ENCODE measurements at places on chromosomes 13 and 19.

DNA sequence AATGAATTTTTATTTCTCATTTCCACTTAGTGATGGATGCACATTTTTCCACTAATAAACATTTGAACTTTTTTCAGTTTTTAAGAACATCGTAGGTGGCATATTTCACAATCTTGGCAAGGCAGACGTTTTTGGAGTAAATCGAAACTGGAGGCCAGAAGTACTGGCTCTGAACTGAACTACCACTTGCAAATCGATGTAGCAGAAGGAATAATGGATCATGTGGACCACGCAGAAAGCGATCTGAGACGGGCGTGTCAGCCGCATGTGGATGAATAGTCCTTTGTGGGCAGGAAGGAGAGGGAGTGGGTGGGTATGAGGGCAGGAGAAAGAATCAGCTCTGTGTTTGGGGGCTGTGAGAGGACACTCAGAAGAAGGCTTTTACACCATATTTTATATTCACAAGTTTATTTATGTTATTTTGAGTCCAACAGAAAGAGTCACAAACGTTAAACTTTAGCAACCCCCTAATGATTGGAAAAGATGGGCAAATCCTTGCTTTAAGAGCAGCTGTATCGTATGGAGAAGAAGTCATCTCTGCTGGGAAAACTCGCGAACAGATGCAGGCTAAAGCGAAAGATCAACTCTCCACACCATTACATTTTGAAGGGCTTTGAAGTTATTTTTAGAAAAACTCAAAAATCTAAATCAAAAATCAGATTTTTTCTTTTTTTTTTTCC lies 90.5 kb downstream of the COL4A2 start:
- DNase-seq = peak; percentile 85

DNA sequence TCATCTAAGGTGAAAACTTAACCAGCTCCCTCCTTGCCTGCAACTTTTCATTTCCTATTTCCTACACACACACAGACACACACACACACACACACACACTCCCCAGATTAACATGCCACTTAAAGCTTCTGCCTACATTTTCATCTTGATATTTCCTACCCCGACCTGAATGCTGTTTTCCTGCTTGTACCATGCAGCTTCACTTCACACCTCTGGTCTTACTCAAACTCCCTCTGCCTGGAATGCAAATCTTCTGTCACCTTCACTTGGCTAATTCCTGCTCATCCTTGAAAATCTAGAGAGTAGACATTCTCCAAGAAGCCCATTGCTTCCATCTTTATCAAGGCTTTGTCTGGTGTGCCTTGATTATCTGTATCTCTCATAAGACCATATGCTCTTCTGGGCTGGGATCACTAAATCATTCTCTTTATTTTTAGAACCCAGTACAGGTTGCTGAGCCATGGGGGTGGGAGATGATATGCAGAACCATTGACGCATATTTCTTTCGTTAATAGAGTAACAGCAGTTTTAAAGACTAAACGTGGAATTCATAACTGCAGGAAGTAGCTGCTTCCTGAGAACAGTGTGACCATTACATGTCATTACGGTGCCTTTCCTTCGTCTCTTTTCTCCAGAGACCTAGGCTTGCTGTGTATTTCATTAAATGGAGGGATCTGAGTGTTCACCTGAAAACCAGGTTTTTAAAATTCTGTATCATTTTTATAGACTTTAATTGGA lies 37.7 kb downstream of the CNMD start:
- DNase-seq = no peak

DNA sequence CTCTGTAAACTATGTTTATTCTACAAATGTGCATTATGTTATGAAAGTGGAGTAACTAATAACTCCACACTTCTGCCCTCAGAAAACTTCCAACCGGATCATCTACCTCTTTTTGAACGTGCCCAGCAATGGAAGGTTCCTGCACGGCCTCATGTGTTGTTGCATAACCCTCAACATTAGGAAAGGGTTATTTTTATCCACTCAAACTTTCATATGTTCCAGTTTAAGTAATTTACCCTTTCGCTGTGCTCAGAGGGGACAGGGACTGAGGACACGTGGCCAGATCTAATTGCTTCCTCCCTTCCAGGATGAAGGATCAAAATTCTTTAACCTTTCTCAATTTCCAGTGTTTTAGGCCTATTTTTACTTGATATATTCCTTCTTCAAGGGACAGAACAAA lies 29.6 kb downstream of the IRS2 start:
- DNase-seq = no peak

DNA sequence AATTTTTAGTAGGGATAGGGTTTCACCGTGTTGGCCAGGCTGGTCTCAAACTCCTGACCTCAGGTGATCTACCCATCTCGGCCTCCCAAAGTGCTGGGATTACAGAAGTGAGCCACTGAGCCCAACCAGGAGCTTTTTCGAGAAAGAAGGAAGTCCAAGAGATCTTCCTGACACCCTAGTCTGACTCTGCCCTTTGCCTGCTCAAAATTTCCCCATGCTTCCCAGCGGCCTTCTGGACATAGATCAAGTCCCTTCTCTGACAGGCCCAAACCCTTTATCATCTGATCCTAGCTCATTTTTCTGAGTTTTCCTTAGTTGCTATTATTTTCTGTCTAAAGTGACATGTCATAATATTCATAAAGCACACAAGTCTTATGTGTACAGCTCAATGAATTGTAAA lies 1.5 kb upstream of the BAX start:
- no peak for DNase-seq

DNA sequence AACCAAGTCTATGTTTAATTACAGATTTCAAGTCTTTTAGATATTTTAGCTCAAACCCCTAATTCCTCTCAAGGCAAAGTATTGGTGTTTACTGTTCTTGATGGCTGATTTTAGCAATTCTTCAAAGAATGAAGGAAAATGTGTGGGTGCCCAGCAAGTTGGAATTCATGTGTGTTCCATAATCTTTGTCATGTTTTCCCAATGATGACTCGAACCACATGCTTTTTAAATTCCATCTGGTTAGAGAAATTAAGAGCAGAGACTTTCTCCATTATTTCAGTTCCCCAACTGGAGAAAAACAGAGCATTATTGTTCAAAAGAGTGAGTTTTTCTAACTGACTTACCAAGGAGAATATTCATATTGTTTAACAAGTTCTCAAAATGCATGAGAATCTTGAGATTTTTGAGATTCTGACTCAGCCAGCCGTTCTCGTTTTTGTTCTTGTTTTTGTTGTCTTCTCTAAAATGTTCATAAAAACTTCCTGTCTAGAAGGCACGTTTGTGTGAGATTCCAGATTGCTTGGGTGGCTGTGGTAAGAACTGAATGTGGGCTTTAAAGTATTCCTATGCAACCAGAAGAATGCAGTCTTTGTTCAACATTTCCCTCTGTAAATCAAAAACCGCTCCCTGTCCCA lies 404.7 kb downstream of the IRS2 start:
- peak; percentile 71 for DNase-seq

- no peak for DNase-seq
These were observed 26.5 kb upstream of the CASP14 start for GRCh38 chr19:15022752-15023151.

- DNase-seq = no peak
These were observed 48.3 kb upstream of the ATP11A start for GRCh38 chr13:112641456-112642089.

GRCh38 chr13:75792526-75793187 lies 156.5 kb downstream of the LMO7 start:
- peak; percentile 56 for DNase-seq

DNA sequence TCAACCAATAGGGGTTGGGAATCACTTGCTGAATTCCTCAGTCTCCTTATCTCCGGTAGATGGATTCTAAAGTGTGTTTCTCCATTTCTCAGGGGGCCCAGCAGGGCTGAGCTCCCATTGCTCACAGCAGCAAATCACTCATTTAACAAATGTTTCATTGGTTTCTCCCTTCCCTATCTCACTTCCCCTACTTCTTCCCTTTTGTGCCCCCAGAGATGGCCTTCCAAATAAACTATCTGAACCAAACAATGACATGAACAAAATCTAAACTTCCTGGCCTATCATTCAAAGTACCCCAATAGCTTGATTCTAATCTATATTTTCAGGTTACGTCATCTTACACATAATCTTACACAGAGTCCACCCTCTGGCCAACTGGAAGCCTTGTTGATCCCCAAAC lies 60.4 kb downstream of the DLEU7 start:
- DNase-seq = no peak

DNA sequence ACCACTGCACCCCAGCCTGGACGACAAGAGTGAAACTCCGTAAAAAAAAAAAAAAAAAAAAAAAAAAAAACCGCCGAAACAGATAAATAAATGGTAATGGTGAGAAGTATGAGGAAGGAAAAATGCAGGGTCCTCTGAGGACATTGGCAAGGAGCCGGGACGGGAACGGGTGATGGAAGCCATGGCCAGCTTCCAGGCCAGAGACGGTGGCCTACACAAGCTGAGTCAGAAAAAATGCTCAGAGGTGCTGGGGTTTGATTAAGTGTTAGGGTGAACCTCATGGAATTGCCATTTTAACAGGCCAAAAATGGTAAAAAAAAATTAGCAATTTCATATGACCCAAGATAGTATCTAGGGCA lies 866 bp upstream of the ZSWIM4 start:
- peak; percentile 96 for DNase-seq

- no peak for DNase-seq
These were observed 149.1 kb downstream of the COG6 start for GRCh38 chr13:39804332-39805210.

GRCh38 chr19:39514840-39515550 lies at the start of gene SELENOV:
SELENOV (plus strand) TSS chr19:39515139; CDS start chr19:39515213, 74 bp downstream.
- DNase-seq = no peak

DNA sequence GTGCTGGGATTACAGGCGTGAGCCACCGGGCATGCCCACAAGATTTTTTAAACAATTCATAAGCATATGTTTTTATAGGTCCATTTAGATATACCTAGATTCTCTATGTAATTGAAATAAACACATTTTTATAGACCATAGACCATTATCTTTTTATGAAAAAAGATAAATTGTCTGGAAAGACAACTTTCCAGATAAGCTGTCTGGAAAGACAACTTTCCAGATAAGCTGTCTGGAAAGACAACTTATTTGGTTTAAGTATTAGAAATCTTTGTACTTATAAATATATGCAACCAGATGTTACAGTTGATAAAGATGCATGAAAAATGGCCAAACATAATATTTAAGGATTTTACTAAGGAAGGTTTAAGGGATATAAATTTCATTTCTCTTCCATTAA lies 538.5 kb downstream of the GPC6 start:
- DNase-seq = no peak

GRCh38 chr13:42398533-42398932 lies 126.6 kb downstream of the AKAP11 start:
- DNase-seq = no peak

DNA sequence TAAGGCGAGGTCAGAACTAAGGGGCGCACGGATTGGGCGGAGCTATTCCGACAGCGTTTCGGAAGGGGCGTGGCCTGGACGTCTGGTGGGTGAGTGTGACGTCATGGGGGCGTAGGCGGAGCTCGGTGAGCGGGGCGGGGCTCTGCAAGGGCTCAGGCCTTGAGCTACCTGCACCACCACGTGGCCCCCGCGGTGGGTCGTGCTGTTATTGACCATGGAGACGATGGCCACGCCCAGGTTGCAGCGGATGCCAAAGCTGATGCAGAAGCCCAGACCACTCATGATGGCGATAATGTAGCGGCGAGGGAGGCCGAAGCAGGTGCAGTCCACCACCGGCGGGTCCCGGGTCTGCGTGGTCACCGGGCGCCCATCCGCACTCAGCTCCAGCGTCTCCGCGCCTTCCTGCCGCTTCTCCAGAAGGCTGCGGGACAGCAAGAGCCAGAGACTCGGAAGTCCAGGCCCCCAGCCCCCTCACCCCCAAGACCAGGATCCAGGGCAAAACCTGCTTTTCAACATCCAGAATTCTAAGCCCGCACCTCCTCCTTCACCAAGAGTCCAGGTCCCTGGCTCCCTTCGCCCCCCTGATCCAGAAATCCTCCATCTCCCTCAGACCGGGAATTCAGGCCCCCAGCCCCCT lies 4.8 kb downstream of the SLC17A7 start:
- no peak for DNase-seq

GRCh38 chr13:76016799-76017400 lies 380.8 kb downstream of the LMO7 start:
- DNase-seq = peak; percentile 23

DNA sequence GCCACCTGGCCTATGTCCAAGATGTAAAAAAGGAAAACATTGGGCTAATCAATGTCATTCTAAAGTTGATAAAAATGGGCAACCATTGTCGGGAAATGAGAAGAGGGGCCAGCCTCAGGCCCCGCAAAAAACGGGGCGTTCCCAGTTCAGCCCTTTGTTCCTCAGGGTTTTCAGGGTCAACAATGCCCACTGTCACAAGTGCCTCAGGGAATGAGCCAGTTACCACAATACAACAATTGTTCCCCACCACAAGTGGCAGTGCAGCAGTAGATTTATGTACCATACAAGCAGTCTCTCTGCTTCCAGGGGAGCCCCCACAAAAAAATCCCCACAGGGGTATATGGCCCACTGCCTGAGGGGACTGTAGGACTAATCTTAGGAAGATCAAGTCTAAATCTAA lies 112.5 kb downstream of the ZNF486 start:
- DNase-seq = no peak

DNA sequence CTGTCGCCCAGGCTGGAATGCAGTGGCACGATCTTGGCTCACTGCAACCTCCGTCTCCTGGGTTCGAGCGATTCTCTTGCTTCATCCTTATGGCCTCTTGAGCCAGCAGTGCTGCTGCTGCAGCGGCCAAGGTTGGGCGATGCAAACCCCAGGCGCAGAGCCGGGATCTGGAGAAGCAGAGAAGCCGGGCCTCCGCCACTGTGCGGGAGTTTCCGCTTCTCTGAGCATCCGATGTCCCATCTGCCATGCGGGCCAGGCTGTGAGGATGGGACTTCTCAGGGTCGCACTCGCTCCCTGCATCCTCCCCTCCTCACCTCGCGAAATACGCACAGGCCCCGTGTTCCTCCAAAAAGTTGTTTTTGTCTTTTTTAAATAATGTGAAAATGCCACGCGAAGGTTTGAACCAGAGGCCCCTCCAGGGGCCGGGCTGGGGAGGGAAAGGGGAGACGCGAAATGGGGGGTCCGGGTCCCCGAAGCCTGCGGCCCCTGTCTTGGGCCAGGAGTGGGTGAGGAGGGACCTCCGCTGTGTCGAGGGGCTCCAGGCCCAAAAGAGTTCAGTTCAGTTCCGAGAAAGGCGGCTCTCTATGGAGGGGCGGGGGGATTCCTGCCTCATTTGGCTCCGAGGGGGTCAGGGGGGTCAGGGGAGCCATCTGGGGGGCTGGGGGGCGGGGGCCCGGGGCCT lies 15.9 kb downstream of the CYTH2 start:
- no peak for DNase-seq

- no peak for DNase-seq
These were observed 788.0 kb upstream of the ATXN8OS start for GRCh38 chr13:69319656-69320055.

GRCh38 chr13:110303644-110304043 lies 3.3 kb downstream of the COL4A1 start:
- no peak for DNase-seq
